ENCODE measurements at places on chromosomes 11 and 22.

DNA sequence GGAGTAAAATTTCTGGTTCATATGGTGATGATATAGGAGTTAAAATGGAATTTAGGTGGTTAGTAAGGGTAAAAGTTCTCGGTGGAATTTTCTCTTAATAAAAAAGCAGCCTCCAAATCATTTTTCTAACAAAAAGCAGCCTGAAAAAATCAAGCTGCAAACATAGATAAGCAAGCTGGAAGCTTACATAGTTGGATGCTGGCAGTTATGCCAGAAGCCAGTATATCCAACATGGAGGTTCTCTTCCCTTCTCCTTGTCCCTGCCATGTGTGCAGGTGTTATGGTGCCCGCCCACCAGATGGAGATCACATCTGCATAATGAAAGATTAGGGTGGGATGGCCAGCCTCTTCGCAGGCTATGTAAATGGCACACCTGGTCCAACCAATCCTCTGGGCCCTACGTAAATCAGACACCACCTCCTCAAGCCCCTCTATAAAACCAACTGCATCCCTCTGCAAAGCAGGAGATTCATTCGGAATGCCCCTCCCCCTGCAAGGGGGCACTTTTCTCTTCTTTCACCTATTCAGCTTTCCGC lies 22.4 kb downstream of the PIWIL3 start:
- no peak for DNase-seq

DNA sequence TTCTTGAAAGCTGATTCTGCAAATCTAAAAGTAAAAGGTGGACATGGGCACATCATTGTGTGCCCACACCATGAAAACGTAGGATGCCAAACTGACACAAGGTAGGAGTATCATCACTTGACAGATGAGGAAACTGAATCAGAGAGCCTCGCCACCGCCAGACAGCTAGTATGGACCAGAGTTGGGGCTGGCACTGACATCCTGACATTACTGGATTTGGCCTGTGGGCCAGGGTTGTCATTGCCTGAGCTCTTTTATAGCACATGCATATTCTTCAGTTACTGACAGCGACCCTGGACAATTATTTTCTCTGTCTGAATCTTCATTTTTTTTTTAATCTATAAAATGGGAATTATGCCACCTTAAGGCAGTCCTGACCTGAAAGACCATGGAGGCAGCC lies 16.5 kb downstream of the USP35 start:
- no peak for DNase-seq

DNA sequence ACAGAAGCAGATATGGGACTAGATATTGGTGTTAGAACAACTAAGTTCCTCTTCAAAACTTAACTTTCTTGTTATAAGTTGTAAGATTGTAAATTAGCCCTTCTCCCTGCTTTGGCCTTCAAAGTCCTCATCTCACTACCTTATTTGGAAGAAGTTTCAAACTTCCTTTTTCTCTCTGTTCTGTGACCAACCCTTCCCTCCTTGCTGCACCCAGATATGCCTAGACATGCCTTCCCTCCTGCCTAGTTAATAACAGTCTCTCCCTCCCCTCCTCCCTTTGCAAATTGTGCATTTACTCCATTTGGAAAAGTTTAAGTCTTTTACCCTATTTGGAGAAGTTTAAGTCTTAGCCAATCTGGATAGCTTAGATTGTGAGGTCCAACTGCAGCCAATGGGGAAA lies 4.9 kb downstream of the OR52K2 start:
- no peak for DNase-seq

DNA sequence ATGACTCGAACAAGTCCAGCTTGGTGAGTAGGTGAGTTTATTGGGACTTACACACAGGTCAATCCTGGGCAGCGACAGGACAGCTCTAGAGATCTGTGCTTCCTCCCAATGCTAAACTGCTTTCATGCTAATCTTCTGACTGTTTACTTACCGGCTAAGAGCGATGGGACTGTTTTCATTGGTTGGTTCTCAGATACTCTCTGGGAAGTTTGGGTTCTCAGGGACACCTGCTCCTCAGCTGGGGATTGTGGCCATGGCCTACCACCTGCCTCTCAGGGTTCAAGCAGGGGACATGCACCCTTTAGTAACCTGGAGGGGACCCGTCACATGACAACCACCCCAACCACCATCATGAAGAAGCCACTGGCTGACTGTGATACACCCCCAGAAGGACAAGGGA lies 13.1 kb downstream of the APOL2 start:
- no peak for DNase-seq

- DNase-seq = no peak
Measured at GRCh38 chr11:133339495-133340140, 192.7 kb downstream of the OPCML start.

- DNase-seq = no peak
Measured at GRCh38 chr11:94140154-94140655, 11.6 kb downstream of the PANX1 start.

DNA sequence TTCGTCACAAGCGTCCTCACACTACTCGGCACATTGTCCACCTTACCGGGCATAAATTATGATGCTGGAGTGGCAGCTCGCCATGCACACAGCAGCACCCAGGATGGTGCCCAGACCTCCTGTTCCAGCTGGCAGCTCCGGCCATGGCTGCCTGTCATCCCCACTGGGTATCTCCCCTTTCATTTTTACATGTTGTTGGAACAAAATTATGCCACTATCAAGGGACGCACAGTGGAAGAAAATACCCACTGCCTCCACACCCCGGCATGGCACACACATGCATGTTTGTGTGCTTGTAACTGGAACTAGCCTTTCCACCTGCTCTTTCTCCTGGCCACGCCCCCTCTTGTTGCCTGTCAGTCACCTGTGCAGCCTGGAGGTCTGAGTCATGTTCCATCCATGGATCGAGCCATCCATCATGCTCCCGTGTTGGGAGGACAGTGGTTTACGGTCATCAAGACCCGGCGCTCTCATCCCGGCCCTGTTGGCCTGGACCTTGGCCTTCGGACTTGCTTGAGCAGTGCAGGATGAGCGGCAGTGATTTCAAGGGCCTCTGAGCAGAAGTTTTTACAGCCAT lies 1069.6 kb downstream of the BRD1 start:
- no peak for DNase-seq

DNA sequence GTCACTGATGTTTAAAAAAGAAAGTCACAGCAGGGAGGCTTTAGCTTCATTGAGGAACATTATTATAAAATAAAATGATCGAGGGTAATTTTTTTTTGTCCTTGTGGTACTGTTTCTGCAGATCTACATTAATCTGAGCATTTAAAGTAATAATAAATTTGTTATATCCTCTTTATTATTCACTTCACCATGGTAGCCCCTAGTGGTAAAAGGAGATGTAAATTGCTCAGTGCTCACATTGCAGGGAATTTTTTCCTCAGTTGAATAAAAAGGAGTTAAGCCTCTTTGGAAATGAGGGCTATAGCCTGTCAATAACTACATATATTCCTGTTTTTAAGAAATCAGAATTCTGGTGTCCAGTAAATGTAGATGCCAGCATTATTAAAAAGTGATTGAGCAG lies 99.7 kb upstream of the VPREB1 start:
- DNase-seq = no peak

DNA sequence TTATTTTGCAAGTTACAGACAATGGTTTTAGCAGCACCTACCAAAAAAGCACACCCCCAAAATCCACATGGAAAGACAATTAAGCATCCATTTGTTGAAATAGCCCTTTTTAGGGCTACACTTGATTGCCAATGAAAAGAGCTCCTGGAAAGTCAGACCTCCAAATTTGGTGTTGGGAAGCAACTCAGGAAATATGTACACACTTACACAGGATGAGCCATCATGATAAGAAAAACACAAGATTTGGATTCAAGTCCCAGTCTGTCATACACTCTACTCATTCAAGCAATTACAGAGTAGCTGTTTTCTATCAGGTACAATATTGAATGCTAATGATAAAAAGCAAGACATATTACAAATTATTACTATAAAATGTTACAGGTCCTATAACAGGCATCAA lies 31.5 kb downstream of the FAM168A start:
- no peak for DNase-seq

DNA sequence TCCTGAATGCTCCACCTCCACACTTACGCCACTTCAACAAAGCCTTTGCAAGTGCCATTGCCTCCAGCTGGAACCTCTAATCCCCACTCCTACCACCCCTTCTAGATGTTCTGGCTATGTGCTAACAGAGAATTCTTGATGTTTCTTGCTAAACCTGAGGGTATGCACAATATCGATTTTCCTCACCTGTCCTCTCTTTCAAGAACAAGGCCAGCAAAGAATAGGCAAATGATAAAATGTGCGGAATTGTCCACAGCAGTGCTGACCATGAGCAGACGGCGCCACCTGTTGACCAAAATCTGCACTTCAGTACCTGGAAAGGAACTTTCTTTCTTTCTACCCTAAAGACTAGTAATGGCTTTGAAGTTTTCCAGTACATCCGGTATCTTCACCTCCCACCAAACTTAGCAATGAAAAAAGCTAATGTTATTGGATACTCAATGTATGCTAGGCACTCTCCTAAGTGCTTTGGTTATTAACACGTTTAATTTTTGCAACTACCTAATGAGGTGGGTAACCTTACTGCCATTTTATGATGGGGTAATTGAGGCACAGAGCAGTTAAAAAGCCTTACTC lies 3.4 kb downstream of the TIMM10 start:
- peak; percentile 45 for DNase-seq

DNA sequence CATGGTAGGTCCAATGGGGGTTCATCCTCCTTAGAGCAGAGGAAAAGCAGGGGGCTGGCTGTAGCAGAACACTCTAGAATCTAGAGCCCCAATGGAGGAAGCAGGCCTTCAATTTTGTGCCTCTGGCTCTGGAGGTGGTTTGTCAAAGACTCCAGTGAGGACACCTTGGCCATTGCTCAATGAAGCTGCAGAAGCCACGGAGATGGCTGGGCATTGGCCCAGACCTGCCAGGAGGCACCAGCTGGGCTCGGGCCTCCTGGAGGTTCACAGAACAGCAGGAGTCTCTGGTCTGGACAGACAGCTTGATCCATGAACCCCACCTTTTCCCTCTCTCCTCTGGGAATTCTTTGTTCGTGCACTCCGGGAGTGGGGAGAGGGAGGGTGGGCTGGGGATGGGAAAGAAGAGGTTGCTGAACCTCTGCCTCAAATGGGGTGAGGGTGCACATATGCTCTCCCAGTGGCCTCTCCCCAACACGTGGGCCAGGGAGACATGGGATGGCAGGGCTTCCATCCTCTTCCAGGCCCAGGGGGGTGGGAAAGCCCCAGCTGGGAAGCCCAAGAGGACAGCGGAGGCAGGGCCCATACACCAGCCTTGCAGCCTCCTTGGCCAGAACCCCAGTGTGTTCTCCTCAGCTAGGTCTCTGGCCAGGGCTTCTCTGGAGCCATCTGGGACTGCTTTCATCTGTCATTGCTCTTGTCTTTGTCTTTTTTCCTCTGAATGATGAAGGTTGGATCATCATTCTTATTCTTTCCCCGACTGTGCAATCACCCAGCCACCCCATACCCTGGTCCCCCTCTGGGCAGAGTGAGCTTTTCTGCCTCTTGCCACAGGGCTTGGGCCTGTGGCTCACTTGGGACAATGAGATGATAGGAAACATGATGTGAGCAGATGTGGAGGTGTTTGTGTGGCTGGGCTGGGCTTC lies 1019.4 kb downstream of the BRD1 start:
- DNase-seq = no peak

DNA sequence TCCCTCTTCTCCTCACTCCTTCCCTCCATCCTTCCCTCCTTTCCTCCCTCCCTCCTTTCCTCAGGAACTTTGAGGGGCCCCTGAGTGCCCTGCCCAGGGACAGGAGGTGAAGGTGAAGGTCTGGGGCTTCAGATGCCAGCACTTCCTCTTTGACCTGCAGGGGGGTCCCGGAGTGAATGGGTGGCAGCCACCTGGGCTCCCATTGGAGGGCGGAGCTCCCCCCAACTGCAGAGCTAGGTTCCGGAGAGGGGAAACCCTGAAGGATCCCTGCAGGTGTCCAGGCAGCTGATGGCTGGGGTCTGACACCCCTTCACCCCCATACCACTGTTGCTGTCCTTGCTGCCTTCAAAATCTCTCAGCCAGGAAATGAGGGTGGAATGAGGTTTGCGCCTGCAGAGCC lies 1131.3 kb downstream of the BRD1 start:
- no peak for DNase-seq

DNA sequence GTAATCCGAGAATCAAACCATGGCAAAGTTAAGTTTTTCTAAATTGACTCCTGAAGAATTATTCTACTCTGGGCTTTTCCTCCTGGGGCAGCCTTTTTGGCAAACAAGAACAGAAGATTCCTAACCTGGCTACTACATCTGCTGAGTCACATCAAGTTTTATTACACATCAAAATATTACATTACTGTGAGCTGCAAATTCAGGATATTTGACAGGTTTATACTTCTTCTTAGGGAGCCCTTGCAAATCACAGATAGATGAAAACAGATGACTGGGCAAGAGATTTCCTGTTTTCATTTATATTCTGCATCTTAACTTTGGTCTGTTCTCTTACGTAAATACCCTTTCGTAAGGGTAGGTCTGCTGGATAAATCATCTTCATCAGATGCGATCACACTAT lies 23.6 kb downstream of the XRRA1 start:
- no peak for DNase-seq

DNA sequence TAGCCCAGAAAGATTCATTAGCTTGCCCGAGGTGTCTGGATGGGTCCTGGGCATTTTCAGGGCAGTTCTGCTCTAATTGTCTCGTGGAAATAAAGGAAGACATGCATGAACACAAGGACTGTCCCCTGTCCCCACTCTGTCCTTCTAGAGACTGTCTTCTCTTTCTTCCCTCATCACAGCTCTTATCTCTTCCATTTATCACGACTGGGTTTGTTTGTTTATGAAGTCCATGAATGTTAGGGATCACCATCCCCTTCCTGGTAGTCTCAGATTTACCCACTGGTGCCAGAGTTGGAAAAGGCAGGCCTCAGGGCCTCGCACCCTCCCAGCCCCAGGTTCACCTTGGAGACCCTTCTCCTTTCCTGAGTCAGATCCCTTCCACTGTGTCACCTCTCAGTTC lies 134.8 kb downstream of the PARVA start:
- DNase-seq = no peak

DNA sequence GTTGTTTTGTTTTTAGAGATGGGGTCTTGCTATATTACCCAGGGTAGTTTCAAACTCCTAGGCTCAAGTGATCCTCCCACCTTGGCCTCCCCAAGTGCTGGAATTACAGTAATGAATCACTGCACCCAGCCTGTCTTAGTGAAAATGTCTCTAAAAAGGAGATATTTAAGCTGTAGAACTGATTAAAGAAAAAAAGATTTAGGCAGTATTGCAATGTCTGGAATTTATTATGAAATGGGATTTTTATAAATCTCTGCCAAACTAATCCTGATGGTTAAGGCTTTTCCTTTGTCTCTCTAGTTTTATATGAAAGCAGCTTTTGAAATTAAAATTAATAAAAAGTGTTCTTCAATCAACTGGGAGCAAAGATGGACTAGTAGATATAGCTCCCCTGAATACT lies 2.1 kb downstream of the PLAAT3 start:
- DNase-seq = no peak

GRCh38 chr22:35380013-35380412 lies 883 bp upstream of the HMOX1 start:
- DNase-seq = no peak

Data from fibroblast of the conjunctiva (primary cell).